ENCODE measurements at places on chromosomes 11 and 22.
A peak's percentile ranks its signal among the peaks of the same experiment; 100 is the strongest.

- DNase-seq: no peak
Observed at GRCh38 chr11:14971865-14972580, at the start of gene CALCA. TSS of gene CALCA (minus strand) at chr11:14972351. CDS start at chr11:14971192, 1,159 bp downstream.

DNA sequence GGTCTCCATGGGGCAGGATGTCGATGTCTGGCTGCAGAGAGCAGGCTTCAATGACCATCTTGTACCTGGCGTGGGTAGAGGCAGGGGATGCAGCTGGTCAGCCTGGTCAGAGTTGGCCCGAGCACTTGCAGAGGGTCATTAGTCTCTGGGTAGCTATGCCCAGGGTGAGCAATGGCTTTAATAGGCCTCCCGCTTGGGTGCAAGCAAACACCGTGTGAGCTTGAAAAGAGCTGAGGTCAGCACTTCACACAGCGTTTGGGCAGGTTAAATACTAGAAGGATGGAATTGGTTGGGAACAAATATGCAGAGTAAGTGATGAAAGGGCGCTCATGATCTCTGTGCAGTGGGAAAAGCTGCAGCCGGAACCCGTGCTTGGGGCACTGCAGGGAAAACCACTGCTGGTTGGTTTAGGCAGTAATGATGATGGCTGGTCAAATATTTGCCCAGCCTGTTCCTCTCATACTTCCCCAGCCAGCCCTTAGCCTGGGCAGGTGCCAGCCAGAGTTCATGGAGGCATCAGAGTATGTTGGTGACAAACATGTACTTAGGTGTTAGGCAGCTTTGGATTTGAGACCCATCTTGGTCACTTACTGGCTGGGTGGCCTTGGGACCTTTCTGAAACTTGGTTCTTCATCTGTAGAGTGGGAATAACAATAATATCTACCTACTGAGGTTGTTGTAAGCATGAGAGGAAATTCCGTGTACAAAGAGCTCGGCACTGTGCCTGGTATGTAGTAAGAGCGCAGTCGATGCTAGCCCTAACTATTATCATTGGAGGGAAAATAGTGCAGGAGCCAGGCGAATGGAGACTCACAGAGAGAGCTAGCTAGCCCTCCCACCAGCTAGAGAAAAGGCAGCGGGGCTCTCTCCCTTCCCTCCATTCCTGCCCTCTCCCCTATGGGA is 25.2 kb upstream of the KCNJ11 start:
- DNase-seq: no peak

GRCh38 chr11:19818619-19819018 is 106.0 kb downstream of the NAV2 start:
- no peak for DNase-seq

DNA sequence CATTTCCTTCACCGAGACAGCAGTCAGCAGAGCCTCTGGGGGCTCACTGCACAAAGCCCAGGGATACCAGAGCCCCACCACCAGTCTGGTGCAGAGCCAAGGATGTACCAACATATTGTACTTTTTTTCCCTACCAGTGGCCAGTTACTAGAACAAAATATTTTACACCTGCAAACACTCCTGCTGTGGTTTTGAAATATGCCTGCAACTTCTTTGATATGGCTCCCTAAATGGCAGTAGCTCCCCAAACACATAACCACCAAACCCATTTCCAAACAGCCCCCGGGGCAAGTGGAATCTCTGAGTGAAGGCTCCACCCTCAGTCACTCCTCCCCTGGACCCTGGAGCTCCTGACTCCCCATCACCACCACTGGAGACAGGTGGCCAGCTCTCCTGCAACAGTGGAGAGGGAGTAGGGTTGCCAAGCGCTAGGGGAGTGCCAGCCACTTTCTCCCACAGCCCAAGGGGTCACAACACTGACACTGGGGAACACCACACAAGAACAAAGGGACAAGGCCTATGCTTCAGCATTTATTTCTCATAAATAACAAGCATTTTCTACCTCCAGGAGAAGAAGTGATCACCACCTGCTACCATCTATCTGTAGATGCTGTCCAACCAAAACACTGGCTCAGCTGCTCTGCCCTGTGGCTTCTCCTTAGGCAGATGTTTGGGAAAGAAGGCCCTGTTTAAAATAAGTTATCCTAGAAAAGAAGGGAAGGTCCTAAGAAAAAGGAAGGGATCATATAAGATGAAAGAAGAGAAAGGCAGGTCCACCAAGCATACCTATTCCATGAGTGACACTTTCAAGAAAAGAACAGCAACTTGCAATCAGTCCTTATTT is 15.1 kb downstream of the DGCR2 start:
- no peak for DNase-seq

GRCh38 chr11:96254854-96255253 is 88.1 kb downstream of the MAML2 start:
- no peak for DNase-seq

DNA sequence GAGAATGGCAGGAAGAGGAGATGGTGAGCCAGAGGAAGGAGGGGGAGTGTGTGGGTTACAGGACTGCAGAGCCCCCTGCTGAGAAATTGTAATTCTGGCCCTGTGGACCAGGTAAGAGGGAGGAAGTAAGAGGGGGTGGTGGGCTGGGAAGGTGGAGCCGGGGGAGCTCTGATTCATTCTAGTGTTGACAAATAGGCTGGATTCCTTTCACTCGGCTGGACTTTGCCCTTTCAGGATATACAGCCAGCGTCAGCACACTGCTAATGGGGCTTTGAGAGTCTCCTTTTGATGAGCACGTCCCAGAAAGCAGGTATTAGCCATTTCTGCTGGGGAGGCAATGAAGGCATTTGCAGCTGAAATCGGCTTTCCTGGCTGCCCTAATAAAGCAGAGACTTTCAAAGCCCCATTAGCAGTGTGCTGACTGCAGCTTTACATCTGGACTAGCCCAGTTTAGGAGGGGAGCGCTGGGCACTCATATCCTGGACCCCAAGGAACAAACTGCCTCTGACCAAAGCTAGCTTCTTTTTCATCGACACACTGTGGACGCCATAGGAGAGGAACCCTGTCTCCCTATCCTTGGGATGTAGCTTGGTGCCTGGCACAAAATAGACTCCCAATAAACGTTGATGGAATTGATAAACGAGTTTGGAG is 44.8 kb upstream of the CADM1 start:
- DNase-seq: no peak

DNA sequence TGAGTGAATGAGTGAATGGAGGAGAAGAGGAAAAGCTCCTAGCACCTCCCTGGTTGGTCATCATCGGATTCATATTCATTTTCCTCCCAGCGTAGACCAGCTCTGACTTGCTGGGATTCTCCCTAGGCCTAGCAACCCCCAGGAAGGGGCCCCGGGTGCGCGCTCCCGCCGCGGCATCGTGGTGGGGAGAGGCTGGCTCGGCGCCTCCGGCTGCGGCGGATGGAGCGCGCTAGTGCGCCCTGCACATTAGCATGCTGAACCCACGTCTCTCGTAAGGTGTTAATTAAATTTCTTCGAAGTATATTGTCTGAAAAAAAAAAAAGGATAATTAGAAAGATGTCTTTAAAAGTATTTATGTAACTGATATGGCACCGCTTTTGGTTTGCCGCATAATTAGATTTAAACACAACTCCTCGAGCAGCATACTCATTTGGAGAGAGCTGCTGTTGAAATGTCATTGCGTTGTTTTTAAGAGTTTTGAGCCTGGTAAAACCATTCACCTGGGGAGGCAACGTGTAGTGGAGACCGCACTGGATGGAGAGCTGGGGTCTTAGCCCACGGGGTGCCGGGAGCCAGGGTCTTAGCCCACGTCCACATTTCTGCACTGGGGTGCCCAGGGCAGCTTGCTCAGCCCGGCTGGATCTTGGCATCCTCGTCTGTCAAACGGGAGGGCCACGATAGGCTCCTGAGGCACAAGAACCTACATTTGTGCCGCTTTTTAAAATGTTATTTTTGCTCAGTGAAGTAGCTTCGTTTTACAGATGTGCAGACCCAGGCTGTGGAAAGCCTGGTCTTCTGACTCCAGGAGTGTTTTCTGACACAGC is 21.8 kb downstream of the MPPED1 start:
- no peak for DNase-seq

DNA sequence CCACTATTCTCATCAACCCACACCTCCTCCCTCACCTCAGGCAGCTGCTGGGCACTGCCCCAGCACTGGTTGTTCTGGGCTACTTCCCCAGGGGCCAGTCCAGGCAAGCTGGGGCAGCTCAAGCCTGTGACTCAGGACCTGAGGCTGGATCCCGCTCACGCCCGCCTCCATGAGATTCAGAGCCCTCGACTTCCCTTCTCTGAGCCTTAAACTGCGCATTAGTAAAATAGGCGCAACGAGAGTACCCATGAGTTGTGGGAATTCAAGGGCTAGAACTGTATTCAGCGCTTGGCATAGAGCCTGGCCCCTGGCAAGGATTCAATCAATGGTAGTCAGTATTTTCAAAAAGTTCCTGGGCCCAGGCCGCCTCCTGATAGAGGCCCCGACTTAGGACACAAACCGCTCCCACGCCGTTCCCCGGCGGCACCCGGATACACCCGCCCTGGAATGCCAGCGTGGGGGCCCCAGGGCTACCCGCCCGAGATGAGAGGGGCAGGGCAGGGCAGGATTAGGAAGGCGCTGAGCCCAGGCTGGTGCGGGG is 723 bp upstream of the CD82 start:
- peak; percentile 89 for DNase-seq

DNA sequence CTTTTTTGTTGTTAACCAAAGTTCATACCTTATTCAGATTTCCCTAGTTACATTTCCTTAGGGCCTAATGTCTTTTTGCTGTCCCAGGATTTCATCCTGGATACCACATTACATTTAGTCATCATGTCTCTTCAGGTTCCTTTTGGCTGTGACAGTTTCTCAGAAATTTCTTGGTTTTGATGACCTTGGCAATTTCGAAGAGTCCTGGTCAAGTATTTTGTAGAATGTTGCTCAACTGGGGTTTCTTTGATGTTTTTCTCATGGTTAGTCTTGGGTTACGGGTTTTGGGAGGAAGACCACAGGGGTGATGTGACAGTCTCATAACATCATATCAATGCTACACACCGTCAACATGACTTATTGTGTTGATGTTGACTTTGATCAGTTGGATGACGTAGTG is 39.8 kb upstream of the FDX1 start:
- no peak for DNase-seq

- DNase-seq: no peak
Observed at GRCh38 chr11:30992513-30992849, 377.1 kb downstream of the DCDC1 start.

DNA sequence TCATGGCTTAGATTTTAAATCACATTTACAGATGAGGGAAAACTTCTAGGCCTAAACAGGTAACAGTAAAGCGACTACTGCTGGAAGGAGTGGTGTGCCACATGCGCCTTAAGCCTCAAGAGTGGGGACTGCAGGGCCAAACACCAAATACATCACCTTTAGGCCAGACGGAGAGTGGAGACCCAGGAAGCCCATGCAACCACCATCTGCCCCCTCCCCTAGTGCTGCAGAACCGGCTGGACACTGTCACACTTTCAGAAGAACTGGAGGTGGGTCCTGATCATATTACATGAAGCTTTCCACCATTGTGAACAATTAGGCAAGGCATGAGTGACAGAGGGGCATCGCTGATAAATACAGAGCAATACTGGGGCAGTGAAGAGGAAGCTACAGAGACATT is 28.9 kb downstream of the SLC25A18 start:
- no peak for DNase-seq

DNA sequence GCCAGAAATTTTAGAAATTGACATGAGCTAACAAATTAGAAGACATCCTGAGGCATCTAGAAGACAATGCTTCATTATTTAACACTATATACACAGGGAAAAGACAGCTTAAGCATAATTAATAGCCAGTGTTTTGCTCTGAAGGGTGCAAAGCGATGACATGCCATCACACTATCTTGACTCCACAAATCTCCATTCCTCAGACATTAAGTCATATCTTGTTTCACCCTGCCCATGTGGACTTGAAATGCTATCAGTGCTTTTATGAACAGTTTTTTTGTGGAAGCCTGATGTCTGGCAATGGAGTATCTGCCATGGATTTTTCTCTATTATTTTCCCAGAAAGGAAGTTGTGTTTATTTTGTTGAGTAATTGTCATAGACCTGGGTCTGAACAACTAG is 2.3 kb downstream of the CARD18 start:
- DNase-seq: no peak

DNA sequence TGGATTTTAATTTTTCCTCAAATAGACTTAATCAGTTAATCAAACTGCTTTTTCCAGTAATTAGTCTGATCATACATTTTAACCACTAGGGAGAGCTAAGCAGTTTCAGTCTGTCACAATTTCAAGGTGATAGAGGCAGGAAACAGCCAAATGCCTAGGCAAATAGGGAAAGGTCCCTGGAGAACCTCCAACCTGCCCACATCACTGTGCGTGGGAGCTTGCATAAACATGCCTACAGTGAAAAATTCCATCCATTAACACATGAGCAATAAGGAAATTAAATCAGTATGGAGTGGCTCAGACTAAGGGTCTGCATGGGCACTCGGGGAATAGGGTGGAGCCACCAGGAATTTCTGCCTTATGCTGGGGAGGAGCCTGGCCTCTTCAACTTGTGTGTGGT is 74.6 kb downstream of the AASDHPPT start:
- peak; percentile 69 for DNase-seq

- DNase-seq: peak; percentile 36
Observed at GRCh38 chr11:68798221-68798813, 43.4 kb downstream of the CPT1A start.

- peak; percentile 18 for DNase-seq
Observed at GRCh38 chr11:104581246-104581980, 316.8 kb downstream of the CASP12 start.

DNA sequence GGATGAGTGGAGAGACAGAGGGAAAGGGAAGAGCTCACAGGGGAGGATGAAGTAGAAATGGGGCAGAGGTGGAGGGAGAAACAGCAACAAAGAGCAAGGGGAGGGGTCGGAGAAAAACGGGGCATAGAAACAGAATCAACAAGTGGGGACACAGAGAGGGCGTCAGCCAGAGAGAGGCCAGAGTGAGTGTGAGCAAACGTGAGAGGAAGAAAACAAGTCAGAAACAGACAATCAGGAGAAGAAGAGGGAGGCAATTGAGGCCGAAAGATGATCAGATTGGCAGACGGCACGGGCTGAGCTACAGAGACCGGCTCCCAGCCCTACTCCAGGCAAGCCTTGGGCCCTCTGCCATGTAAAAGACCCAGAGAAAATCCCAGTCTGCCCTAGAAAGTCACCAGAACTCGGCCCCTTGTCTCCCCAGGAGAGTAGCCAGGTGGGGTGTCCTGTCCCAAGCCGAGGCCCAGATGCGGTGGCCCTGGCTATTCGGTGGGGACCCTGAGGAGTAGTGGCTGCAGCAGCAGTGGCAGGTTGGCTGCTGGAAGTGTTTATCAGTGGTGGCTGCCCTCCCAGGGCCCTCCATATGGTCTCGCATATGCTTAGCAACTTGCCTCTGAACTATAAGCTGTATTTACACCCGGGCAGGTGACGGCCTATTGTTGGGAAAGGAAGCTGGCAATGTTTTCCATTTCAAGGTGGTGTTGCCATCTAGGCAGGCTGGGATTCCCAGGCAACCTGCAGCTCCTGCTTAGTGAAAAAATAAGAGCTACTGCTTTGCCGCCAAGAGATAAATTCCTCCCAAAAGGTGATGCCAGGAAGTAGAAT is 14.8 kb upstream of the TSPAN18 start:
- DNase-seq: no peak

DNA sequence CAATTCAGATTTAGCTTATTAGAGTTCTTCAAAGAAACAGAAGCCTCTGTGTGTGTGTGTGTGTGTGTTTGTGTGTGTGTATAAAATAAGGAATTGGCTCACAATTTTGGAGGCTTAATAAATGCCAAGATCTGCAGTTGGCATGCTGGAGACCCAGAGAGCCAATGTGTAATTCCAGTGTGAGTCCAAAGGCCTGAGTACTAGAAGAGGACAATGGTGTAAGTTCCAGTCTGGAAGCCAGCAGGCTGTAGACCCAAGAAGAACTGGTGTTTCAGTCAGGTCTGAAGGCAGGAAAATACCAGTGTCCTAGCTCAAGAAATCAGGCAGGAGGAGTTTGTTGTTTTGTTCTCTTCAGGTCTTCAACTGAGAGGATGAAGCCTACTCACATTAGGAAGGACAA is 20.0 kb downstream of the TMEM135 start:
- DNase-seq: no peak

Measured in adipocyte (in vitro differentiated cells).